ENCODE measurements at places on chromosomes 2 and 18. TPM values are rescaled to one million over a fixed set of nuclear protein-coding genes. Genes with fewer than 3 reads are reported as not detected.

CREG2 gene
- 0.34 TPM for total RNA-seq

PAX8 gene
- total RNA-seq = under 0.01 TPM

NTSR2 gene
- not detected for total RNA-seq

ATL2 gene
- total RNA-seq = 55.6 TPM

FBLN7 gene
- total RNA-seq = 0.69 TPM

PIKFYVE gene
- total RNA-seq = 58.0 TPM

GPAT2 gene
- total RNA-seq = under 0.01 TPM

DIS3L2 gene
- total RNA-seq = 56.4 TPM

MOB1A gene
- total RNA-seq = 97.6 TPM

SERPINB2 gene
- 2.2 TPM for total RNA-seq

FOSL2 gene
- total RNA-seq = 18.6 TPM

SPATA3 gene
- total RNA-seq = not detected

COL4A4 gene
- total RNA-seq = under 0.01 TPM

MYO5B gene
- total RNA-seq = 0.15 TPM

TRIM54 gene
- total RNA-seq = under 0.01 TPM

CYP27C1 gene
- total RNA-seq = not detected

SERPINB4 gene
- total RNA-seq = not detected

HOXD4 gene
- 1.7 TPM for total RNA-seq

SOX11 gene
- under 0.01 TPM for total RNA-seq

NDC80 gene
- 21.3 TPM for total RNA-seq

CFAP65 gene
- under 0.01 TPM for total RNA-seq

MRPS9 gene
- total RNA-seq = 14.5 TPM

GALNT14 gene
- total RNA-seq = 29.8 TPM

EFR3B gene
- total RNA-seq = 42.1 TPM

KIAA2012 gene
- total RNA-seq = not detected

LIMS4 gene
- total RNA-seq = not detected

POTEI gene
- total RNA-seq = not detected

NGEF gene
- total RNA-seq = not detected

CRYGB gene
- total RNA-seq = not detected

EN1 gene
- not detected for total RNA-seq

ACMSD gene
- not detected for total RNA-seq

STK36 gene
- 19.0 TPM for total RNA-seq

TMEM18 gene
- total RNA-seq = 15.7 TPM

ALPI gene
- total RNA-seq = not detected

GORASP2 gene
- total RNA-seq = 40.3 TPM

REG3A gene
- not detected for total RNA-seq

TRIB2 gene
- 208 TPM for total RNA-seq

HRH4 gene
- 0.15 TPM for total RNA-seq

CHRNG gene
- not detected for total RNA-seq

DSC1 gene
- not detected for total RNA-seq

RASGRP3 gene
- 3.5 TPM for total RNA-seq

CCDC93 gene
- 27.3 TPM for total RNA-seq

SLC4A3 gene
- total RNA-seq = 3.3 TPM

GCKR gene
- total RNA-seq = not detected

PPIL3 gene
- 34.0 TPM for total RNA-seq

INHA gene
- not detected for total RNA-seq

SIX3 gene
- total RNA-seq = not detected

RAX gene
- total RNA-seq = not detected

STPG4 gene
- total RNA-seq = 0.36 TPM

PROKR1 gene
- total RNA-seq = not detected

CAPN14 gene
- 0.34 TPM for total RNA-seq

TUBA4B gene
- not detected for total RNA-seq

DSG4 gene
- total RNA-seq = not detected

CPLX4 gene
- total RNA-seq = not detected

SNTG2 gene
- total RNA-seq = not detected

RIT2 gene
- not detected for total RNA-seq

ZNF532 gene
- 14.1 TPM for total RNA-seq

SERPINB13 gene
- total RNA-seq = not detected

VWA3B gene
- total RNA-seq = not detected

All from melanocyte of skin (primary cell).